Activated CD8-positive, alpha-beta memory T cell treated with anti-CD3 and anti-CD28 coated beads for 24 hours (primary cell): ENCODE measurements at places on chromosomes 13 and 19.

- no peak for DNase-seq
Observed at GRCh38 chr19:23060016-23060415, 56.8 kb upstream of the ZNF730 start.

- peak; percentile 70 for DNase-seq
Observed at GRCh38 chr19:3094601-3095440, 659 bp downstream of the GNA11 start.

- DNase-seq = no peak
Observed at GRCh38 chr13:21938168-21938567, 267.3 kb downstream of the FGF9 start.

GRCh38 chr13:48816700-48817099 is 159.0 kb upstream of the FNDC3A start:
- no peak for DNase-seq

DNA sequence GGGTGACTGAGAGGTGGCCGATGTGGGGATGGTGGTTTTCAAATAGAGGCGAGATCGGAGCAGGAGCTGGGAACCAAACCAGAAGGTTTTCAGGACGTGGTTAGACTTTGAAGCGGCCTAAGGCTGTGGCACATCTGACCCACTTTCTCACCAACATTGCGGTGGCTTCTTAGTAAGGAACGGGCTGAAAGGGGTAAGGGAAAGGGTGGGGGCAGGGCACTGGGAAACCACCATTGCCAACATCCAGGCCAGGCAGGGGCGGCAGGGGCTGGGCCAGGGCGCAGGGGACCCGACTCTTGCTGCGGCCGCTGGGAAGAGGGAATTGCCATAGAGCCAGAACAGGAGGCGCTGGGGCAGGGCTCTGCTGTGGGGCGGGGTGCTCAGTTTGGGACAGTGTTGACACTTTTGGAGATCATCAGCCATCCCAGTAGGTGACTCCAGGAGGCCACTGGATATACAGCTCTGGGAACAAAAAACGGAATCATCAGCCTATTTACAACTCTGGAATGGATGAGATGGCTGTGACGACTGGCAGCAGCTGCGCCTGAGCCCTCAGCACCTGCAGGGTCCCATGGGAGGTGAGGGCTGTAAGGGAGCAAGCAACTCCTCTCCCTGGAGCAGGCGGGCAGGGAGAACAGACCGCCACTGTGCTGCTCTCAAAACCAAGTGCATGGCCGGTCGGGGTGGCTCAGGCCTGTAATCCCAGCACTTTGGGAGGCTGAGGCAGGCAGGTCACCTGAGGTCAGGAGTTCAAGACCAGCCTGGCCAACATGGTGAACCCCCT is 52.2 kb downstream of the IRS2 start:
- DNase-seq = no peak

DNA sequence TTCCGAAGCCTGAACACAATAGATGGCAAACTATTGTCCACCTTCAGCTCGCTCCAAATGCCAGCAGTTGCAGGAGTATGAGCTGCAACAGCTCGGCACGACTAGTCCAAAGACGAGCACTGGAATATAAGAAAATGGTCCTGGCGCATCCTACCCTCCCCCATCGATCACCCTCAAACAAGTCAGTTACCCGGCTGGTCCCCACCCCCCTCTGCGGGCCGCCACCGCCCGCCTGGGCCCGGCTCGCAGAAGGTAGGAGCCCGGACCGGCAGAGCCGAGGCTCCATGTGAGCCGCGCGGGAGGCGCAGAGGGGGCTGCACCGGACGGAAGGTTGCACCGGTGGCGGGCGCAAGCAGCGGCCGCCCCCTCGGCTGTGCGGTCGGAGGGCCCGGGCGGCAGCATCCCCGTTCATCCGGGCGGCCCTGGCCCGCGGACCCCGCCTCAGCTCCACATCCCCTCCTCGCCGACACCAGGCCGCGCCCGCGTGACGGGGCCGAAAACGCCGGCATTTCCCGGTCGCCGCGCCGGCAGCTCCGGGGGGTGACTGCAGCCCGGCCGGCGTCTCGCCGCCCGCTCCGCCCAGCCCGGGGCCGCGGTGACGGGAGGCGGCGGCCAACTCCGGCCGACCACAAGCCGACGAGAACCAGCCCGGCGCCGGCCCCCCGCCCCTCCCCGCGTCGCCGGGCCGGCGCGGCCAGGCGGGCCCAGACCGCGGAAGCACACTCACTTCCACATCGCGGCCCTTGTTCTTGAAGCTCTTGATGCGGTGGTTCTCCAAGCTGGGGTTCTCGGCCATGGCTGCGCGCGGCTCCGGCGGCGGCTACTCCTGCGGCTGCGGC is 552 bp downstream of the KPNA3 start:
- peak; percentile 81 for DNase-seq

DNA sequence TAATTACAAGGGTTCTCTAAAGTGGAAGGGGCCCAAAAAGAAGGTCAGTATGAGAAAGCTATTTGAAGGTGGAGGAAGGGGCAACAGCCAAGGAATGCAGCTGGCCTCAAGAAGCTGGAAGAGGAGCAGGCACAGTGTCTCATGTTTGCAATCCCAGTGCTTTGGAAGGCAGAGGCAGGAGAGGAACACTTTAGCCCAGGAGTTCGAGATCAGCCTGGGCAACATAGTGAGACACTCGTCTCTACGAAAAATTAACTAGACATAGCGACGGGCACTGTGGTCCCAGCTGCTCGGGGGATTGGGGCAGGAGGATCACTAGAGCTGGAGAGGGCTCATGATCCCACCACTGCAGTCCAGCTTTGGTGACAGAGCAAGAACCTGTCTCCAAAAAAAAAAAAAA is 656 bp upstream of the NEK3 start:
- DNase-seq = no peak

GRCh38 chr19:46659151-46660007 is 1.6 kb downstream of the DACT3 start:
- DNase-seq = no peak

- DNase-seq = no peak
Observed at GRCh38 chr19:40639638-40639982, 38.4 kb downstream of the LTBP4 start.

DNA sequence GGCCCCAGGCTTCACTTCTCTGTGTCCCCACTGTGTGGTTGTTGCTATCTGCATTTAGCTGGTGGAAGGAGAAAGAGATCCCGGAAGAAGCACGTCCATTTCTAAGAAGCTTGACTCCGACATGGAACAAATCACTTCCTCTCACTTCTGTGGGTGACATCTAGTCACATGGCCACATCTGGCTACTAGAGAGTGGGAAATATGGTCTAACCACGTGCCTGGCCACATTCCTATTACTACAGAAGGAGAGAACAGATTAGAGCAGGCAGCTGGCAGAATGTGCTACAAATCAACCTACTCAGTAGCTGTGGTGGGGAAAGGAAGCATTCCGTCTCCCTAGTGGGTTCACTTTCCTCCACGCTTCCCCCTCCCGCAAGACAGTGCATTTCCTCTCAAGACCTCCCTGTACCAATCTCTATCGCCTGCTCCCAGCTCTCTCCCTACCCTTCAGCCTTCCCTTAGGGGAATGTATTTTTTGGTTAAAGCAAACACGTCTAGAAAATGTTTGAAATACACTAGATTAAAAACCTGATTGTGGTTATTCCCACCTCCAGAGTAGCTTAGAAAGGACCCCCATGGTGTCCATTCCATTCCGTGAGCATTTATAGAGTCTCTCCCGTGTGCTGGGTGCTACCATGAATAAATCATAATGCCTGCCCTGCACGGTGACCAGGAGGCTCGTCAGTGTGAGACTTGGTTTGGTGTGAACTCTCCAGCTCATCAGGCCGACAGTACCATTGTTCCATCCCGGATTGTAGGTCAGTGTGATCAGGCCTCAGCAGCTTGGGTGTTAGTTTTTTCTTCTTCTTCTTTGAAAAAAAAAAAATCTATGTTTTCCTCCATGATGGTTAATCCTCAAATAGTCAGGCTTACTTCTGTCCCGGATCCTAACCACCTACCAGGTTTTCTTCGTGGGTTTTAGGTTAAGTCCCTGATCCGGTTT is 8.0 kb upstream of the AMER2 start:
- no peak for DNase-seq

DNA sequence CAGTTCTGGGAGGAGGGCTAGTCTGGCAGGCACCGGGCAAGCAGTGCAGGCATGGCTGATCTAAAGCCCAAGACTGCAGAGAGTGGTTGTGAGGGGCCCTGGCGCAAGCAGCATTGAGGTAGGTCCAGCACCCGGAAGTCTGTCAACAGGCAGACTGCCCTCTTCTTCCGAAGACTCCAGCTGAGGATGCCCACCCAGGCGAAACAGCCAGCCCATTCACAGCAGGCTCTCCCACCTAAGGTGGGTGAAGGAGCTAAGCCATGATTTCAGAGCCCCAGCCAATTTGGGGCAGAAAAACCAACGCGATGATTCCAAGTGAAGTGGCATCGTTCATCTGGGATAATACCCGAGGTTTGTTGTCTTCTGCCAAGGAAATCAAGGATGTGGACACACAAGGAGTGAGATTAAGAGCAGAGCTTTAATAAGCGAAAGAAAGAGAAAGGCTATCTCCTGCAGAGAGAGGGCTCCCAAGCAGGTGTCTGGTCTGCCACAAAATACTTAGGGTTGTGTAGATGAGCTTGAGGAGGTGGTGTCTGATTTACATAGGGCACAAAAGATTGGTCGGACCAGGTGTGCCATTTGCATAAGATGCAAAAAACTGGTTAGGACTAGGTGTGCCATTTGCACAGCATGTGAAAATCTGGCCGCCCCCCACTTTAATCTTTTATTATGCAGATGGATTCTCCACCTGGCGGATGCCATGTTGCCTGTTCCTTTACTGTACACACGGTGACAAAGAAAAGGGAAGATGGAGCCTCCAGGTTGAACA is 22.6 kb downstream of the FAM124A start:
- no peak for DNase-seq

- DNase-seq = peak; percentile 62
Observed at GRCh38 chr13:46721054-46721453, 75.9 kb downstream of the ESD start.

DNA sequence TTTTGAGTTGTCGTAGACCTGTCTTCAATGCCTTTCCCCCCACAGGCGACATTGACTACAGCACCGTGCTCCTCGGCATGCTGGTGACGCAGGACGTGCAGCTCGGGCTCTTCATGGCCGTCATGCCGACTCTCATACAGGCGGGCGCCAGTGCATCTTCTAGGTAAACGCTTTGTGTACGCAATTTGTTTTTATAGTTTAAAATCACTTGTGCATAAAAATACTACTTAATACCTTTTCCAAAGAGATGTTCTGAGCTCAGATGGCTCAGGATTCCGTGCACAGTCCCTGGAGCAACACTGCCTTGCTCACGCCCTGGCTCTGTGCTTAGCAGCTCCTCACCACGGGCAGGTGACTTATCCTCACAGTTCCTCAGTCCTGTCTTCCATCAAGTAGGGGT is 30.1 kb upstream of the DCUN1D2 start:
- DNase-seq = no peak

DNA sequence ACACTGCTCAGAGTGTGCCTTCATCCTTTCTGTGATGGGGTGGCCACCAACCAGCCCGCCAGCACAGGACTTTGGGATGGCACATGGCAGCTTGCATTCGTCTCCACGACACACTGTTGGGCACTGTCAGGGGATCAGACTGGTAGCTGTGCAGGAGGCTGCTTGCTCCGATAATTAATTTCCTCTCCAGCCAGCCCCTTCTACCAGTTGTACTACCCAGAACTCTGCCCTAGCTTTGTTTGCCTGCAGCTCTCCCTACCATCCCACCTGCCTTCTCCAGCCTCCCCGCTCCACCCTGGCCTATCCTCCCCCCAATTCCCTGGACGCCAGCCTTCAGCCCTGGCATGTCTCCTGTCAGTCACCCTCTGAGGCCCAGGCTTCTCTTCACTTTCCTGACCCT is 228.3 kb downstream of the TSHZ3 start:
- no peak for DNase-seq

GRCh38 chr19:4014541-4015491 is 7.3 kb downstream of the PIAS4 start:
- DNase-seq = peak; percentile 74

DNA sequence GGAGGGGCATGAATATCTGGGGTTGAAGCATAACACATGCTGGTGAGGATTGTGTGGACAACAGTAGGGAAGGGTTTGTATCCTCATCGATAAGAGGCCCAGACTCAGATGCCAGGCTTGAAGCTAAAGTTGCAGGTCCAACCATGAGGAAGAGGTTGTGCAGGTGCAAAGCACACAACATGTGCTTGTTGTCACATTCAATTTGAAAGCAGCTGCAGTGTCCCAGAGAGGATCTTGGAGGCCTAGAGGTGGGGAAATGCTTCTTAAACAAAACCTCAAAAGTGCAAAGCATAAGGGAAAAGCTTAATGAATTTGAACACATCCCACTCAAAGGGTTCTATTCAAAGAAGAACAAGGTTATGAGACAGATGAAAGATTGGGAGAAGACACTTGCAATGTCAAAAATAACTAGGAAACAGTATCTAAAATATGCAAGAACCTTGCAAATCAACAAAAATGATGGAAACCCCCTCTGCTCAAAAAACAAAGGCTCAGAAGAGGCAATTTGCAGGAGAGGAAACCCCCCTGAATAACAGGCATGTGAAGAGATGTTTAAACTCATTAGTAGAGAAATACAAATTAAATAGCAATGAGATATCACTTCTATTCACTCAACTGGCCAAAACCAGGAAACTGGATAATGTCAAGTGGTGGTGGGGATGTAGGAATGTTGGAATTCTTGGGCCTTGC is 187.1 kb downstream of the KATNAL1 start:
- no peak for DNase-seq

- no peak for DNase-seq
Observed at GRCh38 chr19:33647146-33647545, 25.4 kb downstream of the CHST8 start.

DNA sequence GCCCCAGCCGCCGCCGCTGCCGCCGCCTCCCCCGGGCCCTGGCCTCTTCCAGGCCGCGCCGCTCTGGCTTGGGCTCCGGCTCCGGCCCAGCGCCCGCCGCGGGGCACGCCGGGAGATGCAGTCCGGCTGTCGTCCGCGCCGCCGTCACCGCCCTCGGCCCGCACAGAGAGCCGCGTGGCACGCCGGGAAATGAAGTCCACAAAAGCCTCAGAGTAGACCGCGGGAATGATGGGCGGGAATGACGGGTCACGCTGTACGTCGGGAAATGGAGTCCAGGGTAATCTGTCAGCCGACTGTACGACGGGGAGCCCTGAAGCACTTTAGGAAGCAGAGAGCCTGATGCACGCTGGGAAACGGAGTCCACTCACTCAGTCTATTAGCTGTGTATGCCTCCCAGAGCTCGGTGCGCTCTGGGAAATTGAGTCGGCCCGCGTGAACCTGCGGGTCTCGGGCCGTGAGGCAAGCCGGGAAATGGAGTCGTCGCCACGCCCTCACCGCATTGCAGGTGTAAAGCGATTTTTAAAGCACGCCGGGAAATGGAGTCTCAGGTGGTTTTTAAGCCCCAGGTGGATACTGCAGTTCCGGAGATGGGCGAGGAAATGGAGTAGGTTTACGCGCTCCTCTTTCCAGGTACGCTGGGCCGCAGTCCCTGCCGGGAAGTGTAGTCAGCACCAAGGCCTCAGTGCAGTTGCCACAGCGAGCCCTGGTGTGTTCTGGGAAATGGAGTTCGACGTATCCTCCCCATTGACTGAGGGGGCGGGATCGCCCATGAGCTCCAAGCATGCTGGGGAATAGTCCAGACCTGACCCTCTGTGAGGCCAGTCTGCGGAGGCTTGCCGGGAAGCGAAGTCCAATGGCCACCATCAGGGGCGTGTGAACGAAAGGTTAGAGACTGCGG is at the start of gene GSK3A:
TSS of gene GSK3A (minus strand) at position 91 of the 898 bp plus-strand sequence. CDS start 137 bp downstream, outside the sequence.
- DNase-seq = peak; percentile 97
